ENCODE measurements at places on chromosomes 16 and 17. TPM values are rescaled to one million over a fixed set of nuclear protein-coding genes. Genes with fewer than 3 reads are reported as not detected.

The CSH1 gene
- total RNA-seq = not detected

The CBFA2T3 gene
- total RNA-seq = 14.3 TPM

The STRADA gene
- total RNA-seq = 32.8 TPM

The ZNF213 gene
- total RNA-seq = 10.2 TPM

The HOXB5 gene
- 3.9 TPM for total RNA-seq

The CLDN7 gene
- total RNA-seq = 98.7 TPM

The TEKT1 gene
- total RNA-seq = 9.7 TPM

The KRTAP9-2 gene
- not detected for total RNA-seq

The CD300H gene
- total RNA-seq = 0.92 TPM

The SYT17 gene
- 11.8 TPM for total RNA-seq

The CSH2 gene
- not detected for total RNA-seq

The TEKT5 gene
- not detected for total RNA-seq

The CCL22 gene
- 2.0 TPM for total RNA-seq

The COPRS gene
- total RNA-seq = 37.4 TPM

The TBC1D3G gene
- total RNA-seq = not detected

The CPHXL2 gene
- total RNA-seq = not detected

The RHBDF1 gene
- 35.9 TPM for total RNA-seq

The TMEM11 gene
- 20.2 TPM for total RNA-seq

The CASKIN1 gene
- total RNA-seq = 0.09 TPM

The EVPL gene
- 36.8 TPM for total RNA-seq

The TPSB2 gene
- total RNA-seq = 168 TPM

The CLEC18A gene
- total RNA-seq = 2.7 TPM

The TRPV3 gene
- total RNA-seq = 0.68 TPM

The SDR42E1 gene
- 8.4 TPM for total RNA-seq

The KRTAP4-3 gene
- total RNA-seq = not detected

The NGFR gene
- total RNA-seq = 2.3 TPM

The MFSD6L gene
- total RNA-seq = 0.95 TPM

The VAT1 gene
- total RNA-seq = 382 TPM

The TUFM gene
- 112 TPM for total RNA-seq

The CCL16 gene
- total RNA-seq = 0.50 TPM

The PPY gene
- not detected for total RNA-seq

The SCARF1 gene
- 37.4 TPM for total RNA-seq

The HCRT gene
- not detected for total RNA-seq

The SLC4A1 gene
- total RNA-seq = 0.83 TPM

The MT4 gene
- total RNA-seq = not detected

Measured in lower lobe of right lung (tissue), 2 donors.